ENCODE measurements at places on chromosomes 3 and 15. TPM values are rescaled to one million over a fixed set of nuclear protein-coding genes. Genes with fewer than 3 reads are reported as not detected.

DNA sequence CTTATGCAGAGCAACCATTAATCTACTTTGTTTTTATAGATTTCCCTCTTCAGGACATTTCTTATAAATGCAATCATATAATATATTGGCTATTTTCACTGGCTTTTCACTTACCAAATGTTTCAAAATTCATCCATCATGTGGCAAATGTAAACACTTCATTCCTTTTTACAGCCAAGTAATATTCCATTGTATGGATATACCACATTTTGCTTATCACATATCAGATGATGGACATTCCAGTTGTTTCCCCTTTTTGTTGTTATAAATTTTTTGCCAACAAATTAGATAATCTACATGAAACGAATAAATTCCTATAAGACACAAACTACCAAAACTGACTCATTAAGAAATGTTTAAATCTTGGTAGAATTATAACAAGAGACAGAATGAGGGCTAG, 79.8 kb upstream of the CSPG5 start:
- peaks cover 20% of the 10 kb centered on the region for H3K36me3 ChIP-seq
- no peaks in the 10 kb centered on the region for H3K4me1 ChIP-seq
- no peak for DNase-seq
- no peak overlapping the region for H3K27ac ChIP-seq
- no peak overlapping the region for H3K4me3 ChIP-seq

- H3K4me1 ChIP-seq, result no peaks in the 10 kb centered on the region
- no peaks in the 10 kb centered on the region for H3K36me3 ChIP-seq
- H3K4me3 ChIP-seq, result no peak overlapping the region
- no peaks in the 10 kb centered on the region for H3K27me3 ChIP-seq
- no peak overlapping the region for H3K27ac ChIP-seq
Observed at GRCh38 chr3:36738702-36739101, 25.7 kb downstream of the DCLK3 start.

DNA sequence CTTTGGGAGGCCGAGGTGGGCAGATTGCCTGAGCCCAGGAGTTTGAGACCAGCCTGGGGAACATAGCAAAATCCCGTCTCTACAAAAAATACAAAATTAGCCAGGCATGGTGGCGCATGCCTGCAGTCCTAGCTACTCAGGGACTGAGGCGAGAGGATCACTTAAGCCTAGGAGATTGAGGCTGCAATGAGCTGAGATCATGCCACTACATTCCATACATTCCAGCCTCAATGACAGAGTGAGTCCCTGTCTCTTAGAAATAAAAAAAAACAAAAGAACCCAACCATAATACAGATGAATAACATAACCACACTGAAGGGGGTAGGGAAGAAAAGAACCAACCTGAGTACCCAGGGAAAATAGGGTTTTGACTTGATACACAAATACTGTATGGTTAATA, 19.7 kb upstream of the CGNL1 start:
- DNase-seq, result no peak
- no peaks in the 10 kb centered on the region for H3K4me1 ChIP-seq
- H3K4me3 ChIP-seq, result no peak overlapping the region
- no peak overlapping the region for H3K27ac ChIP-seq
- H3K27me3 ChIP-seq, result no peaks in the 10 kb centered on the region

DNA sequence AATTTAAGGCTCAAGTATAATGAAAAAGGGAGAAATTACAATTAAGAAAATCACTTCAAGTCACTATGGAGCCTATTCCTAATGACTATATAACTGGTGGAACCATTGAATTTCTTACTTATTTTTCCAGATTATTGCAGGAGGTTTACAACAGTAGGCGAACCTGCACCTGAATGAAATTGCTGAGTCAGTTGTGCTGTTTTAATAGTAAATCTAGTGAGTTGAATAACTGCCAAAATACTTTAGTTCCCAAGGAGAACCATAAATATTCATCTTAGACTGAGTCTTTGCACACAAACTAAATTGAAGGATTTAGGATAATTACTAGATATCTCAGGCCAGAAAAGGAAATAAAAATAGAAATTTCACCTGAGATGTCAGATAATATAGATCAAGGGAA, 1052.8 kb downstream of the NAALADL2 start:
- H3K27ac ChIP-seq, result no peak overlapping the region
- H3K36me3 ChIP-seq, result no peaks in the 10 kb centered on the region
- H3K4me3 ChIP-seq, result no peak overlapping the region

DNA sequence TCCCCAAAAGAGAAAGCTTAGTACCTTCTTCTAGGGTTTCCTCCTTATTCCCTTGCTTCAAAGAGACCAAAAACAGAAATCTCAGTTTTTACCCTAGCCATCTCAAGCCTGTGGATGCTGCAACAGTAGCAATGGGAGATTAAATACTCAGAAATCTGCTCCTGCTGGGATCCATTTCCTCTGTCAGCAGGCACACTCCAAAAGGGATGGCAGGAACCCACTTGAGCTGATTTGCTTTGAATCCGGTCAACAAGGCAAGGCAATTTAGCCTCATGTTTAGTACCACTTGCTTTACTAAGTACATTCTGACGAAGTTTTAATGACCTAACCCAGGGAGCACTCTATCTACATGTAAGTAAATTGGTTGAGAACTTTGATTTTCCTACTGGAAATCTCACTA, 590.0 kb upstream of the ADAMTS9 start:
- H3K4me3 ChIP-seq, result no peak overlapping the region
- no peaks in the 10 kb centered on the region for H3K4me1 ChIP-seq
- no peak overlapping the region for H3K27ac ChIP-seq
- no peaks in the 10 kb centered on the region for H3K27me3 ChIP-seq

DNA sequence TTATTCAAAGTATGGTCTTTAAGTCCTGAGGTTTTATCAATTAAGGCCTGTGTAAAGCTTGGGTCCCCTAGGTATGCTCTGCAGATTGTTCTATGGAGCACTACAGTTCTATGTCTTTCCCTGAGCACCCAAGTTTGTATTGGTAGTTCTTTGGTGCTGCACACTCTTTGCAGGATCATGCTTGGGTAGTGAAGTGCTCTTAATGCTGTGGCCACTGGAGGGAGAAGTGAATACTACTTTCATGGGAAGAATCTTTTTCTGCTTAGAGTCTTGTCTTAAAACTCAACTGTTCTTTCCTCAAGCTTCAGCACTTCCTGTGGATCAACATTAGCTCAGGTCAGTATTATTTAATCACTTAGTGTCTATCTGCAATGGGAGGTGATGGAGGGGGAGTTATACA, 93.6 kb upstream of the CFAP20DC start:
- no peak for DNase-seq
- no peaks in the 10 kb centered on the region for H3K36me3 ChIP-seq
- no peaks in the 10 kb centered on the region for H3K4me1 ChIP-seq
- H3K27me3 ChIP-seq, result no peaks in the 10 kb centered on the region

- H3K4me1 ChIP-seq, result no peaks in the 10 kb centered on the region
- no peak overlapping the region for H3K27ac ChIP-seq
- no peak overlapping the region for H3K4me3 ChIP-seq
- no peak for DNase-seq
- no peaks in the 10 kb centered on the region for H3K27me3 ChIP-seq
Observed at GRCh38 chr15:90243943-90244639, 5.3 kb upstream of the TTLL13 start.

- DNase-seq, result no peak
- no peak overlapping the region for H3K27ac ChIP-seq
- no peaks in the 10 kb centered on the region for H3K27me3 ChIP-seq
- no peaks in the 10 kb centered on the region for H3K4me1 ChIP-seq
- H3K4me3 ChIP-seq, result no peak overlapping the region
Observed at GRCh38 chr15:36468746-36469145, 110.7 kb upstream of the CDIN1 start.

GRCh38 chr15:71732636-71733035, 77.7 kb upstream of the NR2E3 start:
- no peaks in the 10 kb centered on the region for H3K36me3 ChIP-seq
- H3K27ac ChIP-seq, result no peak overlapping the region
- no peak overlapping the region for H3K4me3 ChIP-seq
- peaks cover 6% of the 10 kb centered on the region for H3K4me1 ChIP-seq

GRCh38 chr3:55487381-55488241, 505 bp upstream of the WNT5A start:
- peaks cover 3% of the 10 kb centered on the region for H3K4me1 ChIP-seq
- peak overlapping the region; percentile 71 for H3K27ac ChIP-seq
- peak overlapping the region; percentile 67 for H3K4me3 ChIP-seq
- DNase-seq, result peak; percentile 76
- H3K27me3 ChIP-seq, result peaks cover 38% of the 10 kb centered on the region
- no peaks in the 10 kb centered on the region for H3K36me3 ChIP-seq

DNA sequence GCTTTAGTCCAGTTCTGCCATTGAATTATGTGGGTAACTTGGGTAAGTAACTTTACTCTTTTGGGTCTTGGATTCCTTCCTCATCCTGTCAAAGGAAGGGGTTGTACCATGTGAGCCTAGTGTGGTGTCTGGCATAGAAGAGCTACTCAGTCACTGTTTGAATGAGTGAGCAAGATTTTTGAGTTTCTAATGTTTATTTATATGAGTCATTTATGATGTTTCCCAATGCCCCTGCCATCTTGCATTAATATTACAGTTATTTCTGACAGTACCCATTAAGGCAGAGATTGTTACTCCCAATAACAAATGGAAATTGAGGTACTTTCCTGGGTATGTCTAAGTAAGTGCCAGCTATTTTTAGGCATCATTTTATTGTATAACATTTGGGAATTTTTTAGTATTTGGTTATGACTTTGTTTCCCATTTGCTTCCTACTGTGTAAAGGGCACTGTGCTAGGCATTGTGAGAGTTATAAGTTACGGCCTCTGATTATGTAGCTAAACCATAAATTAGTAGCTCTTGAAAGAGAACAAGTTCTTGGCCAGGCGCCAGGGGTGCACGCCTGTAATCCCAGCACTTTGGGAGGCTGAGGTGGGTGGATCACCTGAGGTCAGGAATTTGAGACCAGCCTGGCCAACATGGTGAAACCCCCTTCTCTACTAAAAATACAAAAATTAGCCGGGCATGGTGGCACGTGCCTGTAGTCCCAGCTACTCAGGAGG, 23.5 kb downstream of the NR1D2 start:
- H3K36me3 ChIP-seq, result peaks cover 86% of the 10 kb centered on the region
- no peaks in the 10 kb centered on the region for H3K4me1 ChIP-seq
- no peaks in the 10 kb centered on the region for H3K27me3 ChIP-seq
- DNase-seq, result no peak
- H3K4me3 ChIP-seq, result no peak overlapping the region

DNA sequence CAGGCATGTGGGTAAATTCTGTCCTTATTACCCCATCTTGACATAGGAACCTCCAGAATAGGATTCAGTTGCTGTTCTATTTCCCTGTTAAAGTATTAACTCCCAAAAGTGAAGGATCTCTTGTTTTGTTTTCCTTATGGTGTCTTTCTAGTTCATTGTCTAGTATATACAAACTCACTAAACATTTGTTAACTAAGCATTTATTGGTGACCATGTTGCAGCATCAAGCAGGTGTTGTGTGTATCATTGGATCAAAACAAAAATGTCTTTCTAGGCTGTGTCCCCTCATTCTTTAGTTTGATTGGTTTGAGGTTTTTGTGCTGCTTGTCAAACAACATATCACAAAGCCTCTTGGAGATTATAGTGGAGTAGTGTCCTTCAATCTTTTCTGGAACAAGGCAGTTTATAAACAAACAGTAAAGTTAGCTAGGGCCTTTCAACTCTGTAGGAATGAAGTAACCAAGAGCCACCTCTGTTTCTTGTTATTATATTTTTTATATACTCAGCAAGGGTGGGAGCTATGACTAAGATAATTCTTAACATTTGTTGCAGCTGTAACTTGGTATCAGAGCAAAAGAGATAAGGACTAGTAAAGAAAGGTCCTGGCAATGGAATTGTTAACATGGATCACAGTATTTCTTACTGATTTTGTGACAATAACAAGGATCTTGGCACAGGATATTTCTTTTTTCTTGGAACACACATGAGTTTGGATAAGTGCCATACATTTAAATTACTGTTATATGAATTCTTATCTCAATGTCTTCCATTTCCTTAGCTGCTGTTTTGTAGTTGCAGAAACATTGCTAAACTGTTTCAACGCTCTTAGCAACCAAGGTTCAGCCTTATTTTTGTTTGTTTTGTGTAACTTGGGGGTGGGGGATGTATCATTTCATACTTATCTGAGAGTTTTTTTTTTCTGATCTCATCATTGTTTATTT, 49.3 kb downstream of the TMOD3 start:
- H3K36me3 ChIP-seq, result peaks cover under 1% of the 10 kb centered on the region
- DNase-seq, result no peak
- peaks cover 20% of the 10 kb centered on the region for H3K4me1 ChIP-seq

CCR5 gene
- total RNA-seq, result 8.7 TPM

SLC27A2 gene
- 0.96 TPM for total RNA-seq

C3orf20 gene
- total RNA-seq, result 0.14 TPM

CEP19 gene
- 1.6 TPM for total RNA-seq
